Fibroblast of lung (primary cell): ENCODE measurements at places on chromosomes 11 and 22. TPM values are rescaled to one million over a fixed set of nuclear protein-coding genes. Genes with fewer than 3 reads are reported as not detected.

GRCh38 chr11:12251666-12252560, 125.5 kb upstream of the PARVA start:
- DNase-seq = no peak

DNA sequence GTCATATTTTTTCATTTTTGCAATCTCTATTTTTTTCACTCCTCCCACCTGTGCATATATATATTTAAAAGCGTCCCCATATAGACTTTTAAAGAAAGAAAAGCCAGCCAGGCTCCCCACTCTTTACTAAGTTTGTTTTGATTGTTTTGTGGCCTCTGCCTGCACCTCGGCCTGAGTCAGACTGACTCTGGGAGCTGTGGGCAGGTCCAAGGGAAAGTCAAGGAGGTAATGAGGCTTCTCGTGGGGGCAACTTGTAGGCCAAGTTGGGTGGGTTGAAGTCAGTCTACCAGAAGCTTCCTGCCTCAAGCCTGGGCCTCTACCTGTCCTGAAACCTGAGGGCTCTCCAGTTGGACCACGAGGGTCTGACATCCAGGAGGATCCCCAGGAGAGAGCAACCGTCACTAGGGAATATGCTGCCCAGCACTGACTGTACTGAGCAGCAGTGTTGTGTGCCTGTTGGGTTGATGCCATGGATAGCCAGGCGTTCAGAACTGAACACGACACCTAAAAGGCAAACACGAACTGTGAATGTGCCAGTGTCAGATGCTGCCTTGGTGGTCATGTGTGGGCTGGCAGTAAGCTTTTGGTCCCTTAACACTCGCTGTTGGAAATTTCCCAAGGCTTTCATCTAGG, 58.8 kb downstream of the BMAL1 start:
- DNase-seq = peak; percentile 29

Gene C11orf86
- total RNA-seq = not detected in 2 replicates

Gene LARGE1
- total RNA-seq = 15.2 and 19.2 TPM in 2 replicates

Gene SLC36A4
- total RNA-seq = 5.9 and 7.3 TPM in 2 replicates

Gene NEAT1
- 177 and 299 TPM in 2 replicates for total RNA-seq

- no peak for DNase-seq
Observed at GRCh38 chr22:23072077-23072910, 2.0 kb downstream of the GNAZ start.

Gene ZNF143
- 36.2 and 37.5 TPM in 2 replicates for total RNA-seq

Gene CNTF
- 0.77 and 1.2 TPM in 2 replicates for total RNA-seq

- peak; percentile 64 for DNase-seq
Observed at GRCh38 chr11:5596607-5597201, at the start of gene TRIM6. Gene TRIM6, plus strand, starts transcription at chr11:5596637. Its CDS starts 261 bp downstream, at chr11:5596898.

- no peak for DNase-seq
Observed at GRCh38 chr11:17164361-17165246, 43.2 kb downstream of the PIK3C2A start.

Gene OR2AT4
- total RNA-seq = not detected in 2 replicates

GRCh38 chr11:132357811-132358572, 987.6 kb downstream of the NTM start:
- DNase-seq = no peak

Gene PNPLA3
- total RNA-seq = 3.6 and 12.6 TPM in 2 replicates

Gene POTEH
- not detected in 2 replicates for total RNA-seq

Gene LUZP2
- total RNA-seq = 0.26 and 0.50 TPM in 2 replicates

Gene ELFN2
- under 0.01 TPM in 2 replicates for total RNA-seq

Gene PATE2
- 0.17 TPM in 1 of 2 replicates, not detected in the other for total RNA-seq

GRCh38 chr11:6152126-6152525, 18.0 kb downstream of the OR52B2 start:
- DNase-seq = no peak

- no peak for DNase-seq
Observed at GRCh38 chr11:108632041-108632704, 32.7 kb upstream of the DDX10 start.
